Stimulated activated CD4-positive, alpha-beta T cell treated with anti-CD3 and anti-CD28 coated beads, Interleukin-15, amount 100 ng/mL, for 1 hour (primary cell): ENCODE measurements at places on chromosomes 4 and X.

DNA sequence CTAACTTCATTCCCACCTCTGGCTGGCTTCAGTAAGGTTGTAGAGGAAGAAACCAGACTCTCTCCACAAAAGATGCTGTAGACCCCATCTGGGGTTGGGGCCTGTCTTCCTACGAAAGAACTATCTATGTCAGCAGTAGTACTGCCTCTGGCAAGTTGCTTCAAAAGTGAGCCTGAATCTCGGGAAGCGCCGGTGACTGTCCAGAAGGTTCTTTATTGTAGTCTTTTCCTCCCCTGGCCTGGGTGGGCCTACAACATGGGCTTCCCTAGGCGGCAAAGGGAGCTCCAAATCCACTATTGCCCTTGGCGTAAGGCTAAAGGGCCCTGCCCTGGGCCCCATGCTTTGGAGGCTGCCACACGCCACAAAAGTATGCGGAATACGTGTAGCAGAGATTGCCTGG is 38.6 kb upstream of the NYX start:
- DNase-seq: no peak

DNA sequence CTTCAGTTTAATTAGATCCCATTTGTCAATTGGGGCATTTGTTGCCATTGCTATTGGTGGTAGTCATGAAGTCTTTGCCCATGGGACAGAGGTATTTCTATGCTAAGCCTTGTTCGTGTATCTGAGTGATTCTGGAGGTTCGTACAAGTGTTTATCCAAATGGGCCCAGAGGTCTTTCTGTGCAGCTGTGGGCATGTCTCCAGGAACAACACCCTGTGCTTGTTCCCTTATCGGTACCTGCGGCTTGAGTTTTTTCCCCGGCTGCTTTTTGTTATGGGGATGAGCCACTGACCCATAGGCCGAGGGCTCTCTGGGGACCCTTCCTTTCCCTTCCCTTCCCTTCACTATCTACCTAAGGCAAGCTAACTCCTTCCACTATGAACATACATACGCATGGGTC is 81.4 kb upstream of the WDR1 start:
- no peak for DNase-seq

DNA sequence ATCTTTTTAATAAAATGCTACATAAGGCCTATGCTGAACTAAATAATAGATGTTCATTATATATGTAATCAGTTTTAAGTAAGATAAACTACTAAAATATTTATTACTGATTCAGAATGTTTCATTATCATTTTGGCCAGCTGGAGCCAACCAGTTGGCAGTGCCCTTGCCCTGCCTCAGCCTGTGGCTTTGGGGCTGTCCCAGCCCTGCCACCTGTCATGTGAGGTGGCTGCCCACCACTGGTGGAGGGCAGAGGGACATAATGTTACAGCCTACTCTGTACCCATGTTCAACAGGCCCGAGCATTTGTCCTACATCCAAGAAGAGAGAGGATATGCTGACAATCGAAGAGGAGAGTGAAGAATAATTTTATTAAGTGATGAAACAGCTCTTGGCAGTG is 422.2 kb downstream of the SPIN4 start:
- DNase-seq: no peak

- no peak for DNase-seq
These were observed 584.2 kb upstream of the FTHL17 start for GRCh38 chrX:31656013-31656412.

DNA sequence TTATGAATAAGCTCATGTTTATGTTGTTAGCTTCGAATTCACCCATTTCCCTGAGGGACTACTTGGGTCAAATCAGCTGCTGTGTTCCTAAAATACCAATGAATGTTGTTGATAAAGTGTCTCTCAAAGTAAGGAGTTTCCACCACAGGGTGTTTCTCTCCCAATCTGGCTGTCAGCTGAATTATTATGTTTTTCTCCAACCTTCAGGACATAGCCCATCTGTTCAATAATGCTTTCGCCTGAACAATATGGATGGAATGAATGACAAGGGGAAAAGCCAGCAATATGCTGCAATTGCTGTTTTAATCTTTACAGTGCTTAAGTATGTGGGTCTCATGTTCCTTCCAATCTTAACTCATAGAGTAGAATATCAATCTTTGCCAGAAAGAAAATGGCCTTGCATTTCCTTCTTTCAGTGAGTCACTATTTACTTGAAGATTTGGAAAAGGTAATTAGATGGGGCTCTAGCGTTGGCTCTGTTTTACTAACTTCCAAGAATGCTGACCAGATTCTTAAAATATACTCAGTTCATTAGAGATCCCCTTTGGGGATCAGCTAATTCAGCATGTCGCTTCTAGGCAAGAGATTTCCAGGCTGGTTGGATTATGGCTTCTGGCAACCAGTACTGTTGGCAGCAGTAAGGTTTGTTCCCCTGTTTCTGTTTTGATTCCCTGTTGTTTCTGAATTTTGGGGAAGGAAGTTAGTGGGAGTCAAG is 410.5 kb downstream of the PPP3CA start:
- DNase-seq: no peak

DNA sequence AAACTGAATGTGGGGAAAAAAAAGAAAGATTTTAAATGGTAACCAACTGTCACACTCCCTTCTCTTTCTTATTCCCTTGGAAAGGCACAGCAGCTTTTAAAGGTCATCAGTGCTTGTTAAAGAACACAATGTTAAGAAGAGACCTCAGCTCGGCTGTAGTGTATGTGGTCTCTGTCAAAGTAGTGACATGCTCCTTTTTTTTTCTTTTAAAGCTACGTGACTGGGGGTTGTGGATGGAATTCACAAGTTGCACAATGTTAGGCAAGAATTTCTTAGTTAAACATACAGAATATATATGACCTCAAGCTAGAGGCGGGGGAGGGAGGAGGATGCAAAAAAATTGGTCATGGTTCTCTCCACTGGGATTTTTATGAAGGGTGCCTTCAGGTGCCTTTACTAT is 45.6 kb downstream of the OCRL start:
- DNase-seq: no peak

- DNase-seq: no peak
These were observed 109.8 kb downstream of the MAPK10 start for GRCh38 chr4:86250006-86250405.

DNA sequence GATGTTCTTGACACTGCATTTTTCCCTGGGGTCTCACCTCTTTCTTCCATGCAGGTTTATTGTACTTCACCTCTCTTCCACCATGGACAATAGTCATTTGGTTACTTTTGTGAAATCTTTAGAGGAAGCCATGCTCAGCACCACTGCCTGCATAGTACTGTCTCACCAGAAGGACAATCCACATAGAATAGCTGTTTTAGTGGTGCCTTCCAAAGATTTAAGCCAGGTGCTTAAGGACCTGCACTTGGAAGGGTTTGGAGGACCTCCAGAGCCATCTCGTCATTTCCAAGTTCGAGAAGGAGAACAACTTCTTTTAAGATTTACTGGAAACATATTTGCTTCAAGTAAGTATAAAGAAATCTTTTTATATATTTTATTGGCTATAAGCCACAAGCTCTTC is 26.7 kb downstream of the DTHD1 start:
- DNase-seq: no peak

- DNase-seq: no peak
These were observed 335.8 kb downstream of the SH3BGRL start for GRCh38 chrX:81537723-81538122.

GRCh38 chr4:119025420-119025819 is 110.2 kb upstream of the MYOZ2 start:
- no peak for DNase-seq

DNA sequence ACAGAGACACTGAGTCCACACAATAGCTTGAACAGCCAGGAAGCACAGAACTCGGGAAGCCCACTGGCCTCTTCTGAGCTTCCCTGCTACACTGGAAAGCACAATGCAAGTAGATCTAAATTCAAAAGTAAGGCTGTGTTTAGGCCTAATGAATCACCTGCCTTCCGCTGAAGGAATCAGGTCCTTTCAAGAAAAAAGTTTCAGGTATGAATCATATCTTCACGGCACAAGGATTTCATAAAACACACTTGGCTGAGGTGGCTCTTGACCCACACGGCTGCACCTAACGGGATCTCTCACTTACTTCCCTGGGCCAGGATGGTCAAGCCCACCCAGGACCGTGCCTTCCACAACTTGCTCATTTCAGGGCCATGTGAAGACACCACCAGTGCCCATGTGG is 59.3 kb downstream of the IRF2 start:
- no peak for DNase-seq

GRCh38 chr4:16524406-16524805 is 298.1 kb upstream of the TAPT1 start:
- DNase-seq: no peak

DNA sequence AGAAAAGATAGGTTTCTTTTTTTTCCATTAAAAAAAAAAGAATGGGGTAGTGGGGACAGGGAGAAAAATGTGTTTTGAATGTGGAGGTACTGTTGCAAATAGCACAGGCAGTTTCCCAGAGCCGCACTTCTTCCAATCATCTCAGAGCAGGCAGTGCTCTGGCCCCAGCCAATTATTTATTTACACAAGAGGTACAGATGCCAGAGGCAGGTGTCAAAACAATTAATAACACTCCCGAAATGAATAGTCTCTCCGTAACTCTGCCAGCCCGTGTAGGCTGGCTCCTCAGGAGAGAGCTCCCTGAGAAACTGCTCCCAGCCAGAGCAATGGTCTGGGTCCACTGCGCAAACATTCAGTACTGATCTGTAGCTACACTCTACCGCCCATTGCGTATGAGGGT is 130.8 kb upstream of the IL1RAPL2 start:
- no peak for DNase-seq

- DNase-seq: no peak
These were observed 1444.2 kb downstream of the ADGRL3 start for GRCh38 chr4:62644372-62644771.

GRCh38 chr4:181849472-181849871 is 393.7 kb upstream of the TENM3 start:
- no peak for DNase-seq

- DNase-seq: no peak
These were observed 121.4 kb downstream of the NHS start for GRCh38 chrX:17496407-17496806.

- DNase-seq: no peak
These were observed 200.6 kb downstream of the RAPGEF2 start for GRCh38 chr4:159303435-159303834.

DNA sequence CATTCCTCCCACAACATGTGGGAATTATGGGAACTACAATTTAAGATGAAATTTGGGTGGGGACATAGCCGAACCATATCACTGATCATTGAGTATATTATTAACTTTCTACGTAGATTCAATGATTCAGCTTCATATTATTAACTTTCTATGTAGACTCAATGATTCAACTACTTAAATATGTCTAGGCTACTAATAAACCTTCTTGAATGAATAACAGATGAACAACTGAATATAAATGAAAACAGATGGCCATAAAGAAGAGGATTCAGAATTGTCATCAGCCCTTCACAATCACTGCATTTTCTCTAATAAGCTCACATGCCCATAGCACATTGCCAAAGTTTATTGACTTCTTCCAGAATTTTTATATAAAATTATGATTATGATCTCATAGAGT is 57.0 kb downstream of the CEP44 start:
- no peak for DNase-seq

- DNase-seq: no peak
These were observed 54.2 kb downstream of the MOSPD2 start for GRCh38 chrX:14927401-14927800.

GRCh38 chr4:83389756-83390505 is 55.3 kb upstream of the HPSE start:
- no peak for DNase-seq

DNA sequence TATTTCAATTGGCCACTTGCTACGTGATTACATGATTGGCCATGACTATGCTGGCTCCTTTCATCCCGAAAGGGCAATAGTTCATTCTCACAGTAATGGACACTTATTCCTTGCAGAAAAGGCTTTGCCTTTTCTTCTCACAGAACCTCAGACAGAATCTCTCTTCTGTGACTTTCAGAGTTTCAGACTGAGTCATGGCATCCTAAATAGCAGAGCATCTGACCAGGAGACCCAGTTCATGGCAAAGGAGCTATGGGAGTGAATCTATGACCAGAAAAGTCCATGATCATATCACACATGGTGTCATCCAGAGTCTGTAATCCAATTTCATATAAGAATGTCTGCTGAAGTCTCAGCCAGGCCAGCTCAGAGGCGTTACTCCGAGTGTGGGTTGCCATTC is 263.3 kb upstream of the CLNK start:
- no peak for DNase-seq

- no peak for DNase-seq
These were observed 201.0 kb downstream of the CAMK2D start for GRCh38 chr4:113560579-113560978.

- no peak for DNase-seq
These were observed 22.7 kb downstream of the SCML1 start for GRCh38 chrX:17759990-17760389.

DNA sequence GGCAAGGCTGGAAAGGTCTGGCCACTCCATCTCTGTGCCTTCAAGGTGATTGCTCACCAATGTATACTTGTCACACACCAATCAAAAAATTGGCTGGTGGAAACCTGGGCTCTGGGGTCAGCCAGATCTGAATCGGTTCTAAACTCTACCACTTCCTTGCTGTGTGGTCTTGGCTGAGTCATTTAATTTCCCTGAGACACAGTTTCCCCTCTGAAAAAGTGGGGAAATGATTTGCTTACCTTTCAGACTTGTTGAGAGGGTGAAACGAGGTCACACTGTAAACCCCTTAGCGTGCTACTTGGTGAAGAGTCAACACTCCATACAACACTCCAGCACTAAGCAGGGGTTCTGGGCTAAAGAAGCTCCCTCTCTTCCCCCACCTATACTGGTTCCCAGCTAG is 252.3 kb upstream of the ZIC3 start:
- DNase-seq: no peak

GRCh38 chr4:62661821-62662220 is 1461.7 kb downstream of the ADGRL3 start:
- DNase-seq: no peak

DNA sequence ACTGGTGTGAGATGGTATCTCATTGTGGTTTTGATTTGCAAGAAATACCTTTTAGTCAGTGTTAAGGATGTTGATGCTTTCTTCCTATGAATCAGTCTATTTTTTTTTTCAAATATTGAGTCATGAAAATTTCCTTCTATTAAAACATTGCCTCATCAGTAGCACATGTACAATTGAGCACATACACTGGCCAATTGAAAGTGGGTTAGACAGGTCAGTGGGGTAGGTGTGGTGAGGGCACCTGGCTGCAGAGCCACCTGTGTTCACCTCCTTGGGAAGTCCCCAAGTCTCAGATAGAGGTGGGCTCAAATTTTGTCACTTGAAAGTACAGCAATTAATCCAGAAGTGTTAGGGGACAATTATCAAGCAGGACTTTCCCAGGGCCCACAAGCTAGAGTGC is 243.7 kb downstream of the SPRY1 start:
- no peak for DNase-seq

- DNase-seq: no peak
These were observed 13.9 kb downstream of the PHF8 start for GRCh38 chrX:54030329-54030728.

DNA sequence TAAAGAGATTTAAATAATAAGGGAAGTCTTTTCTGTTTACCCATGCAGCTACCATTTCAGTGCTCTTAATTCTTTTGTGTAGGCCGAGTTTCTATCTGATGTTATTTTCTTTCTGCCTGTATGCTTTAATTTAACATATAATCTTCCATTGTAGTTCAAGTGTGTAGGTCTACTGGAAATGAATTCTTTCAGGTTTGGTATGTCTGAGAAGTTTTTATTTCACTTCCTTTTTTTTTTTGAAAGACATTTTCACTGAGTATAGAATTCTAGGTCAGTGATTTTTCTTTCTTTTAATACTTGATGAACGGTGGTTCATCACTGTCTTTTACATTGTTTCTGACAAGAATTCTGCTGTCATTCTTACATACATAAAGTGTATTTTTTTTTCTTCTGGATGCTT is 42.1 kb downstream of the VAMP7 start:
- DNase-seq: no peak

- DNase-seq: no peak
These were observed 77.1 kb downstream of the RBM47 start for GRCh38 chr4:40552536-40552935.
